ENCODE measurements at places on chromosomes 7 and 10.

GRCh38 chr7:100682228-100682741 lies 8.7 kb downstream of the GNB2 start:
- no peak for DNase-seq

DNA sequence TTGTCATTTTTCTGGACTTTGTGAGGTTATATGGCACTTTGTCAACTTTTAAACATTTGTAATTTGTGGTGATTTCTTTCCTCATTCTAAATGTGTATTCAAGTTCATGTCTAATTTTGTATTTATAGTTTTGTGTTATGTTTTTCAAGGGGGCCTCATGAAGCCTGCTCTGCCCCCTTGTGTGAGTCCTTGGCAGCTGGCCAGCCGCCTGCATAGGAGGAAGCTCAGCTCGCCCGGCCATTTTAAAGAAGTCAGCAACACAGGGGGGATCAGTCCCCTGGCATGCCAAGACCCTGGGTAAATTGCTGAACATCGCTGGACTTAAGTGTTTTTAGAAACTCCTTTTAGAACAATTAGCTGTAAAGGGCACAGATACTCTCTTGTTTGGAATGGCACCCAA lies 123.0 kb downstream of the ANLN start:
- no peak for DNase-seq

DNA sequence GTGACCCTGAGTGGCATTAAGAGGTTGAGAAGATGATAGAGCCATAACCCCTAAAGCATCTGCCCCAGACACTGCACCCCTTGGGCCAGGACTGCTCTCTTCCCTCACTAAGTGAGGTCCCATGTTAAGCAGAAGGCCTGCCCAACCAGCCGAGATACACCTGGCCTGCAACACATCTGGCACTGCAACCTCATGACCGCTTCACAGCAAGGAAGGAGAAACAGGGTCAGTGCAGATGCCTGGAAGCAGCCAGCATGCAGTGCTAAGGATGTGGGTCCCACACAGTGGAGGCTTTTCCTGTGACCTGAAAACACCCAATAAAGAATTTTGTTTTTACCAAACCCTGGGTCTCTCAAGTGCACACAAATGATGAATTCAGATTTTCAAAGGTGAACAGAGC lies 7.4 kb downstream of the NOD1 start:
- DNase-seq: no peak

DNA sequence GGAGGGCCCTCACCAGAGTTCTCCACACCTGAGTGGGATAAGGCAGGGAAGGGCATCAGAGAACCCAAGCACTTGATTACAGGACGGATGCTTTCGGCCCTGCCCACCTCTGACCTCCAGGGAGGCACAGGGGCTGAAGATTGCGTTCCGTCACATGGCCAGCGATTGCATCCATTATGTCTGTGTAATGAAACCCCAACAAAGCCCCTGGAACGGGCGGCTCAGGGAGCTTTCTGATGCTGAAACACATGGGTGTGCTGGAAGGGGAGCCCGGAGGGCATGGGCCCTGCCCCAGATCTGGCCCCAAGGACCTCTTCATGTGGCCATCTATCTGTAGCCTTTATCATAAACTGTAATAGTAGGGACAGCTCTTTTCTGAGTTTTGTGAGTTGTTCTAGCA lies 117.2 kb downstream of the PTPN20 start:
- DNase-seq: no peak

GRCh38 chr7:31309407-31309806 lies 31.1 kb downstream of the NEUROD6 start:
- no peak for DNase-seq

DNA sequence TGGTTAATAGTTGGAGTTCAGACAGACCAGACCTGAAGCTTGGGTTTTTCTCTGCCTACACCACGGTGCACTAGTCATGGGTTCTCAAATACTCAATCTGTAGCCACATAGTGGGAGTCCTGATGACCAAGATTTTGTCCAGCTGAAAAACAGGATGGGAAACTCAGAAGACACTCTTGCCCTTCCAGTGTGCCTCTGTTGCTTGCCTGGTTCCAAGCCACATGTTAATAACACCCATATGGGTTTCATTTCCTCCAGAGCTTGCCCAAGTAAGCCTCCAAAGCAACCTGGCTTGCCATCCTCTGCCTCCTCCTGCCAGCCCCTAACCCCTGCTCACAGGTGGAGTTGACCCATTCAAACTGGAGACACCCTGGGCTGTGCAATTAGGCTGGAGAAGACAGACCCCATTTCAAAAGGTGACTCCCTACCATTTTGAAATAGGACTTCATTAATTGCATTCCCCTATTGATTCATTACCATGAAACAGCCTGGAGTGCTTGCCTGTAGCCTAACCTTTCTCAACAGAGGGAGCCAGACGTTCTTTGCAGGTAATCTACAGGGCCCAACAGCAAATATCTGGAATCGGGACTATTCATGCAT lies 108.0 kb upstream of the HABP2 start:
- no peak for DNase-seq

DNA sequence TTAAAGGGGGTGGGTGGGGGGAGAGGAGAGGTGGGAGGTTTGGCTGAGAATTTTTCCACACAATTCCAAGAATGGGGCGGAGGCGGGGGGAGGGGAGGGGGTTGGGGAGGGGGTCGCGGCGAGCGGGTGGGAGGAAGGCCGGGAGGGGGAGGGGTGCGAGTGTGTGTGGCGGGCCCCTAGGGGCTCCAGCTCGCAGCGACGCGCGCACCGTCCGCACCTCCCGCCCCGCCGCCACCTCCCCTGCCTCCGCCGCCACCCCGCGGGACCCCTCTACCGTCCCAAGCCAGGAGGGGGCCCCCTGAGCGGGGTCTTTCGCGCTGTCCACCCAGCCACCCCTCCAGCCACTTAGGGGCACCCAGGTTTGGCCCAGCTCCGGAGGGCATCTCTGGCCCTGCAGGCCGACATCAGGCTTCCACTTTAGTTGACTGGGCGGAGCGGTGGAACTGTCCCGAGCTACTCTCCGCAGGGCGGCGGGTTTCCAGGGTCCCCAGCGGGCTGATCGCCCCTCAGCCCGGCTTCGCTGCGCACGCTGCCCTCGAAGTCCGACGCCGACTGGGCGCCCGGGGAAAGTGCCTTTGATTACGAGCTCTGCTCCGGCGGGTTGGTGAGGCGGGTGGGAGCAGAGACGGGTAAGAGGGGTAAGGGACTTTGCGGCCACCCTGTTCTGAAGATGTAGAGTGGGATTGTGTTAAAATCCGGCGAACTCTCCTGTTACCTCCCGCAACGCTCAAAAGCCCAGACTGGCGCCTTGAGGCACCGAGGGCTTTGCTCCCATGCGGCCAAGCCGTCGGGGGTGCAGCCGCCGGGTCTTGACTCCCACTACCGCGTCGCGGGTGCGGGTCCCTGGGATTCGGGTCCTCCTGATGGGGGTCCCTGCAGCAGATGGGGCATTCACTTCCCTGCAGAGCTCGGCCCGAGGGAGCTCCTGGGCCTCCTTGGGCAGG lies 1.8 kb upstream of the VAX1 start:
- no peak for DNase-seq

GRCh38 chr10:107028236-107028635 lies 136.3 kb downstream of the SORCS1 start:
- no peak for DNase-seq

GRCh38 chr10:87675396-87676376 lies 16.0 kb downstream of the PAPSS2 start:
- no peak for DNase-seq

GRCh38 chr10:59517996-59518395 lies 155.6 kb upstream of the FAM13C start:
- DNase-seq: no peak

DNA sequence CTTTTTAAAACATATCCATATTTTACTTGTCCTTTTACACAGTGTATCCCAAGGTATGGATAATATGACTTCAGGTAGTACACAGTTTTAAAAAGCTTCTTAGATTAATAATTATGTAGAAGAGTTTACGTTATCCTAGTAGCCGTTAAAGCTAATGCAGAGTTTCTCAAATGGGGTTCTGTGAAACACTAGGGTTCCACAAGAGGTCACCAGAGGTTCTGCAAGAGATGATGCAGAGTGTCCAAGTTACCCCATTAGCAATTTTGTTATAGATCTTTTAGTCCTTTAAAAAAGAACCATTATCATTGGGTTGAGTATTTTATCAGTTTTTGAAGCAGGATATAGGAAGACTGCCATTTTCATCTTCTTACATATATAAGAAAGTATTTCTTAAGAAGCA lies 298.9 kb upstream of the HPS1 start:
- no peak for DNase-seq

- no peak for DNase-seq
These were observed 56.6 kb downstream of the VOPP1 start for GRCh38 chr7:55515569-55516279.

GRCh38 chr7:157434701-157435100 lies 97.9 kb downstream of the DNAJB6 start:
- no peak for DNase-seq

GRCh38 chr7:113374955-113375354 lies 256.6 kb upstream of the SMIM30 start:
- no peak for DNase-seq

- no peak for DNase-seq
These were observed 9.8 kb downstream of the TBXAS1 start for GRCh38 chr7:139838876-139839275.

- no peak for DNase-seq
These were observed 35.0 kb upstream of the CPXM2 start for GRCh38 chr10:123926401-123927264.

- DNase-seq: no peak
These were observed 1.6 kb upstream of the PPA1 start for GRCh38 chr10:70234668-70235447.

All from NCI-H1436 (cell line).